ENCODE measurements at places on chromosomes 5 and 9.

- DNase-seq: no peak
These were observed 849 bp upstream of the IFT74 start for GRCh38 chr9:26955222-26955903.

- no peak for DNase-seq
These were observed 803.3 kb downstream of the DTWD2 start for GRCh38 chr5:118185018-118185417.

GRCh38 chr5:65981969-65982619, 55.7 kb downstream of the ERBIN start:
- no peak for DNase-seq

DNA sequence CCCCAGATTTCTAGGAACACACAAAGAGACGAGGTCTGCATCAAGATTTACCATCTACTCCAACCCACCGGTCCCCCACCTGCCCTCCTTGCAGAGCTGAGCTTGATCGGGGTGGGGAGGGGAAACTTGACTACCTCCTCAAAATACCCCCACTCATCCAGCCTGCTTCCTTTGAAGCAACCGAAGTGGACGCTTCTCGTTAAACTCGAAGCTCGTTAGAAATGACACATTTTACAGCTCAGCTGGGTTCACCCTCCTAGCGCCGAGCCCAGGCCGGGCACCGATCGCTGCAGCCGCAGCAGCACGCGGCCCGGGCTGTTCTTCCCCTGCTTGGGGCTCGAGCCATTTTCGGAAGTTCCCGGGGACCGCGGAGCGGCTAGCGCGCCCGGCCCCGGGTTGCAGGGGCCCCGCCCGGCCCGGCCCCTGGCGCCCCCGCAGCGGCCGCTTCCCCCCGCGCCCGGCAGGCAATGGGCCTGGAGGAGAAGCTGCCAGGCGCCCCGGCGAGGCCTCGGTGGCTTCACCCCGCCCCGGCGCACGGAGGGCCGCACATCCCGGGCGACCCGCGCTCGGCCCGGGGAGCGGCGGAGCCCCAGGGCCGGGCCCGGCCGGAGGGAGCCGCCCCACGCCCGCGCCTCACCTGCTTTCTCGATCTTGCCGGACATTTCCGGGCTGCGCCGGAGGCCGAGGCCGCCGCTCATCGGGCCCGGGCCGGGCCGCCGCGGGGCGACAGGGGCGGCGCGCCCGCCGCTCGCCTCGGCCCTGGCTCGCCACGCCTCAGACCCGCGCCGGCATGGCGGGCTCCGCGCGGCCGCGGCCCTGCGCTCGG, 530 bp downstream of the RAPGEF1 start:
- no peak for DNase-seq

DNA sequence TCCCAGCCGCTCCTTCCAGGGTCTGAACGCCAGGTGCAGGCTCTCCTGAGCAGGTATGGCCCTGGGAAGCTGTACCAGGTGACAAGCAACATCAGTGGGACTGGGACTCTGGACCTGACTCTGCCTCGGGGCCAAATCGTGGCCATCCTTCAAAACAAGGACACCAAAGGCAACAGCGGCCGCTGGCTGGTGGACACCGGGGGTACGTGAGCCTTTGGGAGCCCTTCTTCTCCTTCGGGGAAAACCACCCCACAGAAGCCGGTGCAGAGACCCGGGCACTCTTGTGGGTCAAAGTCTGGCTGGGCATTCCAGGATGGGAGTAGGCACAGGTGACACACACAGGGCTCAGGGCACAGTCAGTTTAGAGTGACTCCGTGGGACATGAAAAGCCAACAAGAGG, 45.8 kb downstream of the ARHGEF37 start:
- DNase-seq: no peak

- no peak for DNase-seq
These were observed 116.4 kb downstream of the MYO10 start for GRCh38 chr5:16819522-16820167.

DNA sequence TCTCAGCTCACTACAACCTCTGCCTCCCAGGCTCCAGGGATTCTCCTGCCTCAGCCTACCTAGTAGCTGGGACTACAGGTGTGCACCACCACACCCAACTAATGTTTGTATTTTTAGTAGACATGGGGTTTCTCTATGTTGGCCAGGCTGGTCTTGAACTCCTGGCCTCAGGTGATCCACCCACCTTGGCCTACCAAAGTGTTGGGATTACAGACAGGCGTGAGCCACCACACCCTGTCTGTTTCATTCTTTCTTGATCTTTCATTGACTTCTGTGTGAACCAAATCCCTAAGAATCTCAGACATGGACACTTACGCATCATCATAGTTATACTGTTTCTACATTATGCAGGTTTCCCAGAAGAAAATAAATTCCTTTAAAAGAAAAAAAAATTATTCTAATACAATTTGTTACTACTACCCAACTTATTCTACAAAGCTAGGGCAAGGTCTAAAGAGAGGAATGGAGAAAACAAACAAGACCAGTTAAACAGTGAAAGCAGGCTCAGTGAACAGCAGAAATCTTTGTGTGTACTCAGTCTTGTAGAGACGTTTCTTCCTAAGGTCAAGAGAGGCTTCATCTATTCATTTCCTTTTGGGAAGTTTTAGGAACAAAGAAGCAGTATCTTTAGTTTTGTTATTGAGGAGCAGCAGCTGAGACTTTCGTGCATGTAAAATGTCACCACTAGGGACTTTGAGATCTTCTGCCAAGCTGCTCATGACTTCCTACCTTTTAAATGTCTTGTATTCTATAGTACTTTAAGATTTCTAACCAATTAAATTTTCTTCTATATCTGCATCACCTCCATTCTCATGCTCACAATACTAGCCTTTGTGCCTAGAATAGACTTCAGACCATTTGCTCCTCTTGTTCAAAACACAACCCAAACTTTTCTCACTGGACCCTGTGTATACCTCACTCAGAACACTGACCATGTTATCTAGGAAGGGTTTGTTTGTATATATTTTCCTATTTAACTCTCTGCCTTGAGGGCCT, 5.6 kb upstream of the HMGCR start:
- DNase-seq: no peak

DNA sequence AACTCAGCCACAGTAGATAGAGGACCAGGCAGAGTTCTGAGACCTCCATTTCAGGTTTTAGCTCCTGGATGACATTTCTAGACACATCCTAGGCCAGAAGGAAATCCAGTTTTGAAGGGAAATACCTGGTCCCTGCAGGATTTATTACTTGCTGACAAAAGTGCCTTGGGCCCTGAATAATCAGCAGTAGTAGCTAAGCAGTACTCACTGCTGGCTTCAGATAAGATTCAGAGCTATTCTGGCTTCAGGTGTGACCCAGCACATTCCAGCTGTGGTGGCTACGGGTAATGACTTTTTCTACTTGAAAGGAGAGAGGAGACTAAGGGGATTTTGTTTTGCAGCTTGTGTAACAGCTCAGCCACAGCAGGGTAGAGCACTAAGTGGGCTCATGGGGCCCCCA, 34.0 kb downstream of the NDUFAF2 start:
- DNase-seq: no peak

DNA sequence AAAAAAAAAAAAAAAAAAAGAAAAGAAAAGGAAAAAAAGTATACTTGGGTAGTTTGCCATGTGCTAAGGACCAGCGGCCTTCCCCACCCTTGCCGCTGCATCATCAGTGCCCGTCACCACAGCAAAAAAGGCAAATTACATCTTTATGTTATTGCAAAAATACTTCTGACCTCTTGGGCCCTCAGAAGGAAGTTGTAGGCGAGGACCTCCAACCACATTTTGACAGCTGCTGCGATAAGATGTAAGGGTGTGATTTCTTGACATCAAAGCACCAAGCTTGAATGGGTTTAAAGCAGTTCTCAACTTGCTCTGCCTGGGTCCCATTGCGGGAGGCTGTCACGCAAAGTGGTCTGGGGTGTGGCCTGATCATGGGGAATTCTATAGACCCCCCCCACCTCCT, 39.2 kb downstream of the DMRT1 start:
- no peak for DNase-seq

DNA sequence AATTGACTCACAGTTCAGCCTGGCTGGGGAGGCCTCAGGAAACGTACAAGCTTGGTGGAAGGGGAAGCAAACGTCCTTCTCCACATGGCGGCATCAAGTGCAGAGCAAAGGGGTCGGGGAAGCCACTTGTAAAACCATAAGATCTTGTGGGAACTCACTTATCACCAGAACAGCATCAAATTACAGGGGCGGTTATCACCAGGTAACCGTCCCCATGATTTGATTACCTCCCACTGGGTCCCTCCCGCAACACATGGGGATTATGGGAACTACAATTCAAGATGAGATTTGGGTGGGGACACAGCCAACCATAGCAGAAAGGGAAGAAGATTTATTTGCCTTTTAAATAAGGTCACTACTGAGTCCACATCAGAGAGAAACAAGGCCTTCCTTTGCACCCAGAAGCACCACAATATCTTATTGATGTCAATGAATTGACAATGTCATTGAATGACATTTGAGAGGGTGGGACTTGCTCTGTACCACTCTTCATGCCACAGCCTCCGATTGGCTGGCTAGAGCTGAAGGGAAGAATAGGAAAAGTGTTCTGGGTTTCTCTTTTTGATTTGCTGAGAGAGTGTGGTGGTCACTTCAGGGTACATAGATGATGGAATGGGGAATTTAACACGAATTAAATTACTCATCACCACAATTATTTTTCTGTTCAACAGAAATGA, 11.0 kb downstream of the SKP2 start:
- no peak for DNase-seq

- DNase-seq: no peak
These were observed 4.3 kb downstream of the BBLN start for GRCh38 chr9:128164307-128164885.

- DNase-seq: no peak
These were observed 42.3 kb upstream of the MAP1B start for GRCh38 chr5:72064801-72065570.

GRCh38 chr9:69104830-69105527, 69.1 kb upstream of the TJP2 start:
- no peak for DNase-seq

DNA sequence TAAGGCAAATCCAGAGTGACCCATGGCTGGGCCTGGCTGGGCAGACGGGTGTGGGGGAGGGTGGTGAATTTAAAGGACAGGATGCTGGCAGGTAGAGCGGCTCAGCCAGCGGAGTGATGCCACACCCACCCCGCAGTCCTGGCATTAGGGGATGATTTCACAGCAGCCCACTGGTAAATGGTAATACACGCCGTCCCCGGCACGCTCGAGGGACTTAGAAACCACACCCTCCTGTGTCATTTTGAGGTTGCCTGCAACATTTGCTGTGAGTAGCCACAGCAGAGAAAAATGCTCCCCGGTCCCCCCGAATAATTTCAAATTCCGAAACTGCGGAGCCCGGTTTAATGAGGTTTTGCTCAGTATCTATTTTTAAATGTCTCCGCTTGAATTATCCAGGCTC, 71.3 kb upstream of the FCN2 start:
- no peak for DNase-seq

DNA sequence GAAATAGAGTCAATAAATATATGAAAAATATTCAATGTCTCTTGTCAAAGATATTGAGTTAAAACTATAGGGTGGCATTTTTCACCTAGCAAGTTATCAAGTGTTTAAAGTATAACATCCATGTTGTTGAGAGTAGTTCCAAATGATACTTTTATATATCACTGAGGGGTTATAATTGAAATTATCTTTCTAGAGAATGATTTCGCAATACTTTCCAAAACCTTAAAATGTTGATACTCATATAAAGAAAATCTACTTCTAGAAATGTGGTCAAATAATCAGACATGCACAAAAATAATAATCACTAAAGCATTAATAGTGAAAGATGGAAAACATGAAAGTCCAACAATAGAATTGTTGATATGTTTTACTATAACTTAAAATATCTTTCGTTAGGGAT, 50.1 kb downstream of the OXCT1 start:
- no peak for DNase-seq

- DNase-seq: no peak
These were observed 13.7 kb upstream of the FOCAD start for GRCh38 chr9:20670395-20670794.

- DNase-seq: no peak
These were observed at the start of gene RGS14 for GRCh38 chr5:177357459-177358351. RGS14 (plus strand) TSS chr5:177357924; CDS start chr5:177358025, 101 bp downstream.

- no peak for DNase-seq
These were observed 172.0 kb downstream of the MELK start for GRCh38 chr9:36744678-36745077.

- no peak for DNase-seq
These were observed 42.4 kb downstream of the TRIO start for GRCh38 chr5:14185326-14186058.

DNA sequence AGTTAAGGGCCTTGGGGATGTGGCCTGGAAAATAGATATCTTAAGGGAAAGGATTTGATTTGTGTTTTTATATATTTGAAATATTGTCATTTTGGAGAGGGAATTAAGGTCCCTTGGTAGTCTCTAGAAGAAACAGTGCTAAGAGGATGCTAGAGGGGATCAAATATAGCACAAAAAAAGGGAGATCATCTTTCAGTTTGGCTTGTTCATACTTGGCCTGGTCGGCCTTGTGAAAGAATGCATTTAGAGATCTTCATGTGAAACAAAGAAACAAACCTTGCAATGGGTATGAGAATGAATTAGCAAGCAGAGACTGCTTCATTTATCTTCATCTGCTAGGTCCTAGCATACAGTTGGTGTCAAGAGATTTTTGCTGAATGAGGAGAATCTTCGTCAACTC, 15.0 kb downstream of the DMRT2 start:
- no peak for DNase-seq

- no peak for DNase-seq
These were observed 507.6 kb downstream of the CETN3 start for GRCh38 chr5:89901983-89902382.

DNA sequence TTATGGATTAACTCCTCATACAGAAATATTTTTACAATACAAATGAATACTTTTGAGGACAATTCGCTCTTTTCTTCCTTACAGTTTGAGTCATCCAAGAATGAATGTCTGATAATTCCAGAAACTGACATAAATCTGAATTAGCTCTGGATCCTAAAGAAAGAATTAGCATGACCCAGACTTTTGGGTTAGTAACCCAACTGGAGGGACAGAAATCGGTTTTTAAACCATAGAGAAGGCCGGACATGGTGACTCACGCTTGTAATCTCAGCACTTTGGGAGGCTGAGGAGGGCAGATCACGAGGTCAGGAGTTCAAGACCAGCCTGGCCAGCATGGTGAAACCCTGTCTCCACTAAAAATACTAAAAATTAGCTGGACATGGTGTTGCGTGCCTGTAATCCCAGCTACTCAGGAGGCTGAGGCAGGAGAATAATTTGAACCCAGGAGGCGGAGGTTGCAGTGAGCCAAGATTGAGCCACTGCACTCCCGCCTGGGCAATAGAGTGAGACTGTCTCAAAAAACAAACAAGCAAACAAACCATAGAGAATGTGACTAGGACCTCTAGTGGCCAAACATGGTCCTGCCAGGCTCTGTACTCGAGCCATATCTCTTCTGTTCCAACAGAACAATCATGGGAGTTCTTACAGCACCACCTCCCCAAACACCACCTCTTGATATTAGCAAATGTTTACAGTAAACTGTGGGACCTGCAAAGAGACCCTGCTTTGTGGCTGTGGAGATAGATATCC, 44.8 kb downstream of the LURAP1L start:
- no peak for DNase-seq
